ENCODE measurements at places on chromosomes 11 and 22.
A peak's percentile ranks its signal among the peaks of the same experiment; 100 is the strongest.

- peak; percentile 36 for DNase-seq
Measured at GRCh38 chr11:30346068-30346688, 23.3 kb downstream of the ARL14EP start.

GRCh38 chr22:32395107-32395506 is 16.9 kb downstream of the RTCB start:
- DNase-seq = no peak

- DNase-seq = no peak
Measured at GRCh38 chr11:36249246-36249645, 40.0 kb downstream of the COMMD9 start.

- DNase-seq = no peak
Measured at GRCh38 chr22:24424001-24424900, 3.1 kb upstream of the ADORA2A start.

- no peak for DNase-seq
Measured at GRCh38 chr11:130178441-130179339, 19.1 kb downstream of the ST14 start.

DNA sequence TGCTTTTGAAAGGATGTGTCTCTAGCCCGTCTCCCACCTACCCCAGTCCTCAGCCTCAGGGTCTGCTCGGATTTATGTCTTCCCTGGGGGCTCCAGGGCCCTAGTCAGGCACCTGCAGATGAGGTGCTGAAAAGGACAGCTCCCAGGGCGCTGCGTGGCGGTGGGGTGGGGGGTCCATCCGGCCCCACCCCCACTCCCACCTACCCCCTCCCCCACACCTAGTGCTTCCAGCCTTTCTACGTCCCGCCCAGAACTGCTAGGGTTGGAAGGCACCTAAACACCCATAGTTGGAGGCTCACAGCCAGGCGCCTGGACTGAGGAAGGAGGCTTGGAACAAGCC is 1.4 kb upstream of the ROBO3 start:
- DNase-seq = no peak
